GM23338 (cell line): ENCODE measurements at places on chromosomes 11 and 22.

GRCh38 chr11:61339490-61339878, 6.5 kb downstream of the TKFC start:
- no peak for DNase-seq

DNA sequence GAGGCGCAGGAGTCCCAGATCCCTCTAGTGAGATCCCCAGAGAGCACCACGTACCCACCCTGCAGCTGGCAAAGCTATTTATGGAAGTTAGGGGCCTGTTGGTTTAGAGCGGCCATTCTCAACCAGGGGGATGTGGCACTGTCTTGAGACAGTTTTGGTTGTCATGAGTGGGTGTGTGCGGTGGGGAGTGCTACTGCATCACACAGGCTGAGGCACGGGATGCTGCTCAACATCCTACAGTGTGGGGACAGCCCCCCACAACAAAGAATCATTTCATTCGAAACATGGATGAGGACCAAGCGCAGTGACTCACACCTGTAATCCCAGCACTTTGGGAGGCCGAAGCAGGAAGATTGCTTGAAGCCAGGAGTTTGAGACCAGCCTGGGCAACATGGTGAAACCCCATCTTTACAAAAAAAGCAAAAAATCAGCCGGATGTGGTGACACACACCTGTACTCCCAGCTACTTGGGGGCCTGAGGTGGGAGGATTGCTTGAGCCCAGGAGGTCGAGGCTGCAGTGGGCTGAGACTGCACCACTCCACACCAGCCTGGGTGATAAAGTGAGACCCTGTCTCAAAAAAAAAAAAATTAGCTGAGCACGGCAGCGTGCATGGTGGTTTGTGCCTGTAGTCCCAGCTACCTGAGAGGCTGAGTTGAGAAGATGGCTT, 28.2 kb downstream of the GGT5 start:
- no peak for DNase-seq

DNA sequence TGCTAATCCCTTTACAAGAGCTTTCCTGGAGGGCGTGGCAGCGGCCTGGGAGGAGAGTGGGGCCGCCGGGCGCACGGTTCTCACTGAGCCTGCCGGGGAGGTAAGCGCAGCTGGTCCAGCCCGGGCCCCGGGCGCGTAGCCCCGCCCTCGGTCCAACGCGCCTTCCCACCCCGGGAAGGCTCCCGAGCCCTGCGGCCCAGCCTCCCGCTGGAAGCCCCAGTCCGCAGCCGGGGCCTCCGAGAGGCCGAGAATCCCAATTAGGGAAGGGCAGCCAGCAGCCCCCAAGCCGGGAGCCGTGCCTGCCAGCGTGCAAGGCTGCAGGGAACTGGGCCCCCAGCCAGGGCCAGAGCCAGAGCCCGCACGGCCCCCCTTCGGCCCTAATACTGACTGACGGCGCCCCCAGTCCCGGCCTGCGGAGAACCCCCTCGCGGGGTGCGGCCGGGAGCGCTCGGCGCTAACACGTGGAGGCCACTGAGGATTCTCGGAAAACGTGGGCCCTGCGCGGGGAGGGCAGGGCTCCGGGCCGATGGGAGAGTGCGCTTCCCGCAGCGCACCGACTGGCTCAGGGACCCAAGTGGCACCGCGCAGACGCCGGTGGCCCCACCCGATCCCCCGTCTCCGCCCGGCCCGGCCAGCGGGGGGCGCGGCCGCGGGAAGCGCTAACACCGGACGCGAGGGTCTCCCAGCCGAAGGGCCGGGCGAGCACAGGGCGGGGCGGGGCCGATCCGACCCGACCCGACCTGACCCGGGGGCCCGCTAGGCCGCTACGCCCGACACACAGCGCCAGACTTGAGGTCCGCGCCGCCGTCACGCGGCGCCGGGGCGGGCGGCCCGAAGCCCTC, 5.7 kb downstream of the ZFTA start:
- peak; percentile 71 for DNase-seq

GRCh38 chr11:64317961-64318765, at the start of gene PRDX5:
Gene PRDX5, plus strand, starts transcription at chr11:64318121. Its CDS starts 95 bp downstream, at chr11:64318216.
- peak; percentile 97 for DNase-seq

DNA sequence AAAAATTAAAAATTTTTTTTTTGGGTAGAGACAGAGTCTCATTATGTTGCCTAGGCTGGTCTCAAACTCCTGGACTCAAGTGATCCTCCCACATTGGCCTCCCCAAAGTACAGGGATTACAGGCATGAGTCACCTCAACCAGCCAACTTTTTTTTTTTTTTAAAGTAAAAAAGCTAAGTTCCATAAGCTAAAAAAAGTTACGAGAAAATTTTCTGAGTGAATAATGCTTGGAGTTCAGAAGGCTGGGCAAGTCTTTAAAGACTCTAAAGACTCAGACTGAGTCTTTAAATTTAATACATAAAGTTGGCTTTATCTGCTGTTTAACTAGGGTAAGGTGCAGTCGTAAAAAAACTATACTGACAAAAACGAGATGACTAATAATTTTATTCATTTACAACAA, 5.6 kb downstream of the DDX6 start:
- DNase-seq, result no peak

DNA sequence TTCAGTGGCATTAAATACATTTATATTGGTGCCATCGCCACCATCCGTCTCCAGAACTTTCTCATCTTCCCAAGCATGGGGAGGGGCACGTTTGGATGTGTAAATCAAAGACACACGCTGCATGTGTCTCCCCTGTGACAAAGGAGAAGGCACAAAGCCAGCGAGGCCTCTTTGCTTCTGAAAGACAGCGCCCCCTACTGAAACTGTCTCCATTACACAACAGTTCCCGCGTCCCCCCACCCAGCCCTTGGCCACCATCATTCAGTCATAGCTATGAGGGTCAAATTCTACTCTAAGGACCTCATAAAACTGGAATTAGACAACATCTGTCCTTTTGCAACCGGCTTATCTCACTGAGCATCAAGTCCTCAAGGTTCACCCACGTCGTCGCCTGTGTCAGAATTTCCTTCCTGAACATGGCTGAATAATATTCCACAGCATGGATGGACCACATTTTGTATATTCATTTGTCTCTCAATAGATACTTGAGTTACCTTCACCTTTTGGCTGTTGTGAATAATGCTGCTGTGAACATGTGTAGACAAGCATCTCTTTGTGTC, 64.8 kb downstream of the IGF2 start:
- peak; percentile 87 for DNase-seq

- peak; percentile 32 for DNase-seq
Observed at GRCh38 chr22:44676441-44677352, 25.3 kb upstream of the PRR5 start.

GRCh38 chr11:117005758-117006157, 92.5 kb downstream of the SIK3 start:
- DNase-seq, result no peak

DNA sequence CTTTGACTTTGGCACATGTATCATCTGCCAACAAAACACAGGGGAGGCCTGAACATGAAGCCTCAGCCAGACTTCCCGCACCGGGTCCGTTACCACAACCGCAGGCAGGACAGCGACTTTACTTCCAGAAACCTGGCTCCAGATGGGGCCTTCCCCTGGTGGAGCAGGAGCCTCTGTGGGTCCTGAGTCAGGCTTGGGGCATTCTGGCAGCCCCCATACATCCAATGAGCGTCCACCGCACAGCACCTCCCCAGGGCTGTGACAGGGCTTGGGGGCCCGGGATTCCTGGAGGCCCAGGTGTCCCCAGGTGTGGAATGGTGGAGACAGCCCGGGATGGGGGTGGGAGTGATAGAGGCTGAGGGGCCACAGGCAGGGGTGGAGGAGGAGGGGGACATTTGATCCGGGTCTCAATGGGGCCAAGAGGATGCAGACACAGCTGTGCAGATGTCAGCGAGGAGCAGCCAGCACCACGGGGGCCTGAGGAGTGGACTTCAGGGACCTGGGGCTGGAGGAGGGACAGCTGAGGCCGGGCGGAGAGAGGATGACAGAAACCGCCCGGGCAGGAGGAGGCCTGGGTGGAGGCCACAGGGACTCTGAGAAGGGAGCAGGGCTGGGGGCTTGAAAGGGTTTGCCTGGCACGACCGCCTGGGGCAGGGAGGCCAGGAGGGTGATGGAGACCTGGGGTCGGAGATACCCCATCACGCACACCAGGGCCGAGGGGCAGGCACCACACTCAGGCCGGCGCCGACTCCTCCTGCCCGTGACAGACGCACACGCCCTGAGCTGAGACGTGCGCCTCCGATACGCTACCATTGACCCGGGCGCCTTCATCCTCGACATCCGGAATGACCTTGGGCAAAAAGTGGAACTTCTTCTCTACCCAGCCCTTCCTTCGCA, 8.6 kb downstream of the TTLL8 start:
- DNase-seq, result no peak

DNA sequence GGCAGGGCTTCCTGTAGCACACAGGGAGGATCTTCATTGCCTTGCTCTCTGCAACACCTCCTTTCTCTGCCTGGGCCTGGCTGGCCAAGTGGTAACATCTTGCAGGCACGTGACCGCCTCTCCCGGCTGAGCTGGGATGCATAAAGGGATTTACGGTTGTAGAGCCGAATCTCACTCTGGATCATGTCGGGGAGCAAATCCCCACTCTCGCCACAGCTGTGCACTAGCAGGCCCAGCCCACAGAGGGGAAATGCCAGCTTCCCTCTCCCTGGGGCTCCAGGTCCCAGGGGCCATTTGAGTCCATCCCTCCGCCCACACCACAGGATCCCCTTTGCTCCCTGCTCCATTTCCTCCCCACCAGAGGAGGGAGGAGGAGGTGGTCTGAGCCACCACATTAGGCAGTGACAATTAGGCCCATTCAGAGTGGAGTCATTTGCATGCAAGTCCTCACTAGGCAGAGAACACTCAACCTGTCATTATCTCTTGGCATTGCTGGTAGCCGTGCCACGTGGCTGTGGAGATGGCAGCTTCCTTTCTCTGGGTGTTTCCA, 196.7 kb downstream of the DSCAML1 start:
- no peak for DNase-seq

DNA sequence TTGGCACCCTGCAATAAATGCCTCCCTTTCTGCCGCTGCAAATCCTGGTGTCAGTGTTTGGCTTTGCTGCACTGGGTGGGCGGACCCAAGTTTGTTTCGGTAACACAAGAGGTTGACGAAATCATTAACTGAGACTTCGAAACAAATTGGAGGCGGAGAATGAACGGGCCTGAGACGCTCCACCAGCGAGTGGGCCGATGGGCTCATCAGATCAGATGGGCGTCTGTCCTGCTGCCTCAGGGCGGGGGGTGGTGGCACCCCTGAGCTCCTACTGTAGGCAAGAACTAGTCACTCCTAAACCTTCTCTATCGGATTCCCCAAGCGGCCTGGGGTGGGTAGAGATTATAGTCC, 918 bp upstream of the CAPN5 start:
- peak; percentile 42 for DNase-seq

DNA sequence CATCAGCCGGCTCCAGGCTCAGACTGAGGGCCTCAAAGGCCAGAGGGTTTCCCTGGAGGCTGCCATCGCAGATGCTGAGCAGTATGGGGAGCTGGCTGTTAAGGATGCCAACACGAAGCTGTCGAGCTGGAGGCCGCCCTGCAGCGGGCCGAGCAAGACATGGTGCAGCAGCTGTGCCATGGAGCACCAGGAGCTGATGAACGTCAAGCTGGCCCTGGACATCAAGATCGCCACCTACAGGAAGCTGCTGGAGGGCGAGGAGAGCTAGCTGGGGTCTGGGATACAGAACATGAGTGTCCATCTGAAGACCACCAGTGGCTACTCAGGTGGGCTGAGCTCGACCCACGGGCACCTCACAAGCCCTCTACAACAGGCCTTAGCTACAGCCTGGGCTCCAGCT, 4.0 kb upstream of the SCUBE2 start:
- peak; percentile 35 for DNase-seq

DNA sequence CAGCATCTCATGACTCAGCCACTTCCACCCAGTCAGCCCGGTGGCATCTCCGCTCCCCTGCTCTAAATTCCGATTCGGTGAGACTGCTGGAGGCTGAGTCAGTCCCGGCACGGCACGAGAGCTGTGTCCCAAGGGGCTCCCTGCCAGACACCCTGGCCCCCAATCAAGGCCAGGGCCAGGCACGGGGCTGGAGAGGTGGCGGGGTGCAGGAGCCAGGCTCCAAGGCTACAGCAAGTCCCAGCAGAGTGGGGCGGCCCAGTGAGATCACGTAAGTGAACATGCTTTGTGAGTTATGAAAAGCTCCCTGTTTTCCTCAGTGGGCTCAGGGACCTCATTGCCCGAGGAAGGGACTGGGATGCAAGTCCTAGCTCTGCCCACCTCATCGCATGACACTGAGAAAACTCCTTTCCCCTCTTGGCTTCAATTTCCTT, 3.0 kb downstream of the C11orf68 start:
- peak; percentile 44 for DNase-seq

DNA sequence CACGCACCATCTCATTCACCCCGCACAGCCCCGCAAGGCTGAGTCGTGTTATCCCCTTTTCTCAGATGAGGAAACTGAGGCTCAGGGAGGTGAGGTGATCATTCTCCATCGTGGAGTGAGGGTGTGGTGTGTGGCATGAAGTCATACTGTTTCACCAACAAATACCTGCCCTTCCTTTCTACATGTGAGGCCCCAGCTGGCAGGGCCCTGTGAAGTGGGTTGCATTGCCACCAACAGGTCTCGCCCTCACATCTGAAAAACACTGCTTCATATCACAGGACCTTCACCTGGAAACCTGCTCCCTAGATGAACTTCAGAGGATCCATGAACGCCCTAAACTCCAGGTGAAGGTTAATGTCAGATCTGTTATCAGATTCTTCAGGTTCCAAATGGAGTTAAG, 4.3 kb downstream of the SSTR3 start:
- DNase-seq, result no peak

DNA sequence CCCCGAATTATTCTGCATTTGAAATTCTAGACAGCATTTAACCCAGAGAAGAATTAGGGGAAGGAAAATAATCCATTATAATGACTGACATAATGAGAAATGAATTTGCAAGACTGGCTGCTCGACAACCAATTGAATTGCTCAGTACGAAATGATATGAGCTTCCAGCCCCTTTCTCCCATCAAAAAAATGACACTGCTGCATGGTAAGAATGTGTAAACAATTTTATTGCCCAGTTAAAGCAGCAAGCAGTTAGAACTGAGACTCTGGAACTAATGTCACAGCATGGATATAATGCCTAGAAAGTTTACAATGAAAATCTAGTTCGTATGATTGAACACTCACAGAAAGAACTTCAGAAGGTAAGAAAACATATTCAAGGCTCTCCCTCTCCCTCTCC, 24.7 kb upstream of the PCF11 start:
- DNase-seq, result no peak

DNA sequence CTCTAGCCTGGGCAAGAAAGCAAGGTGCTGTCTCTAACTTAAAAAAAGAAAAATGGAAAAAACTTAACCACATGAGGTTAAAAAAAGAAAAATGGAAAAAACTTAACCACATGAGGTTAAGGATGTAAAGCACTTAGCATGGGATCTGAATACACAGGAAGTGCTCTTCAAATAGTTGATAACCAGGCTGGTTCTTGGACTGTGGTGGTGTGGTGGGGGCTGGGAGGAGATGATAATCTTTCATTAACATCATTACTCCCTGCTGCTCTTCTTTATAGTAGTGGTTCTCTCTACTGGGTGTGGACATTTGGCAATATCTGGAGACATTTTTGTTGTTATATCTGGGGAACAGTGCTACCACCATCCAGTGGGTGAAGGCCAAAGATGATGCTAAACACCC, 88.4 kb downstream of the TTC17 start:
- DNase-seq, result no peak
